ENCODE measurements at places on chromosomes 2 and 18. TPM values are rescaled to one million over a fixed set of nuclear protein-coding genes. Genes with fewer than 3 reads are reported as not detected.

Gene SIGLEC15
- 0.10 TPM for polyA plus RNA-seq

Gene FAP
- 10.2 TPM for polyA plus RNA-seq

Gene GBX2
- polyA plus RNA-seq, result 10.8 TPM

Gene GAREM2
- 46.6 TPM for polyA plus RNA-seq

Gene CDK15
- 0.30 TPM for polyA plus RNA-seq

Gene LIMS2
- 177 TPM for polyA plus RNA-seq

GRCh38 chr18:5476961-5477800 is 66.6 kb downstream of the EPB41L3 start:
- DNase-seq, result peak; percentile 20

DNA sequence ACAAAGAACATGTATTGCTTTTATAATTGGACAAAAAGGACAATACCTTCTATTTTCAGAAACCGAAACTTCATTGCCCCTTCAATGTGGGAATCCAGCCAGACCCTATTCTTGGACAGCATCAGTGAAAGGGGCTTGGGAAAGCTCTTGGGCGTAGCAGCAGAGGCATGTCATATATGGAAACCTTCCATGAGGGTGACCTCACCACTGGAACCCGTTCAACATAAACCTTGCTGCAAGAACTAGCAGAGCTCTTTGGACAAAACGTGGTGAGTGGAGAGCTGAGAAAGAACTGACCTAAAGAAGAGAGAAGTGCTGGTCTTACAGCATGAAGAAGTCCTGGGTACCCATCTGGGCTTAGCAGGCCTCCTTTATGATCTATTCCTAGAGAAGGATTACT is 22.7 kb upstream of the ACTG2 start:
- peak; percentile 89 for DNase-seq

GRCh38 chr2:104868505-104868866 is 14.6 kb downstream of the POU3F3 start:
- no peak for DNase-seq

- no peak for DNase-seq
These were observed 55.6 kb downstream of the NCOA1 start for GRCh38 chr2:24546669-24547068.

DNA sequence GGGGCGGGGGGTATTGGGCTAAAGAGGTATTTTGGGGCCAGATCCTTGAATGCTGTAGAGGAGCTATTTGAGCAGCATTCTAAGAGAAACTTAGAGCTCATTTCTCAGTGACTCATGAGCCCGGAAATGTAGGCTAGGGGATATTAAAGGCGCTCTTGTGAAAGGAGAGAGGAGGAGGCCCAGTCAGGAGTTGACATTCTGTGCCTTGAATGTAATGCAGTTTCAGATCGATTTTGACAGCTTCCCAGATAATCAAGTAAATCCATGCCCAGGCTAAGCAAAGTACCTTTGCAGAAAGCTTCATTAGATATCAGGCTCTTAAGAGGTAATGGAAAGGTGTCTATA is 1.5 kb downstream of the CAB39 start:
- no peak for DNase-seq

All from spinal cord (tissue), 10 donors.